ENCODE measurements at places on chromosomes 3 and 15.

GRCh38 chr3:58621086-58621830, 44.1 kb upstream of the FAM107A start:
- no peak for DNase-seq

GRCh38 chr3:88058306-88058580, 562 bp downstream of the CGGBP1 start:
- DNase-seq, result no peak

DNA sequence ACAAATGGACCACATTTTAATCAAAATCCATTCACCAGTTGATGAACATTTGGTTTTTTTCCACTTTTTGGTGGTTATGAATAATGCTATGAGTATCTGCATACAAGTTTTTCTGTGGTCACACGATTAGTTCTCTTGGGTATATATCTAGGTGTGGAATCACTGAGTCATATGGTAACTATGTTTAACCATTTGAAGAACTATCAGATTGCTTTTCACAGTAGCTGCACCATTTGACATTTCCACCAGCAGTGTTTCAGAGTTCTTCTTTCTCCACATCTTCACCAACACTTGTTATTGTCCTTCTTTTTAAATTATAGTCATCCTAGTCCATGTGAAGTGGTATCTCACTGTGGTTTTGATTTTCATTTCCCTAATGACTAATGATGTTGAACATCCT, 33.3 kb upstream of the ATG7 start:
- no peak for DNase-seq

- no peak for DNase-seq
Measured at GRCh38 chr15:92763459-92763858, 107.9 kb upstream of the FAM174B start.

DNA sequence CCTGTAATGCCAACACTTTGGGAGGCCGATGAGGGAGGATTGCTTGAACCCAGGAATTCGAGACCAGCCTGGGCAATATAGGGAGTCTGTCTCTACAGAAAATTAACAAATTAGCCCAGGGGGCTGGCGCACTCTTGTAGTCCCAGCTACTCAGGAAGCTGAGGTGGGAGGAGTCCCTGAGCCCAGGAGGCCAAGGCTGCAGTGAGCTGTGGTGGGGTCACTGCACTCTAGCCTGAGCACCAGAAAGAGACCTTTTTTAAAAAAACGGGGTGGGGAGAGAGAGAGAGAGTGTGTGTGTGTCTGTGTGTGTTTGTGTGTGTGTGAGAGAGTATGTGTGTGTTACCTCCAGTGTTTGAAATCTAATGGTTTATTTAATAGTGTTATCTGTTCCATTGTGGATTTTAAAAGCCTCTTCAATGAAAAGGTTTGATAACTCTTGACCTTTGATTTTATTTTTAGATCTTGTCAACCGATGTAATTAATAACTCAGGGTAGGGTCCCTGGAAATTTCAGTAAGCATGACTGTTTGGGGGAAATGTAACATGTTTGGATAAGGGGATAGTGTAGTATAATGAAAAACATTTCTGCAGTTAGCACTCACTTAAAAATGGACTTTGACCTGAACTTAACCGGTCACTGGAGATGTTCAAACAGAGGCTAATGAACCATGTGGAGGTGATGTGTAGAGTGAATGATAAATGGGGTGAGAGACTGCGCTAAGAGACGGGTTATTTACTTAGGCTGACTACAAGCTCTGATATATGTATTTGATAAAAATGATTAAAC, 29.7 kb downstream of the LRCH3 start:
- no peak for DNase-seq

- no peak for DNase-seq
Measured at GRCh38 chr3:160808838-160809237, 52.8 kb downstream of the PPM1L start.

DNA sequence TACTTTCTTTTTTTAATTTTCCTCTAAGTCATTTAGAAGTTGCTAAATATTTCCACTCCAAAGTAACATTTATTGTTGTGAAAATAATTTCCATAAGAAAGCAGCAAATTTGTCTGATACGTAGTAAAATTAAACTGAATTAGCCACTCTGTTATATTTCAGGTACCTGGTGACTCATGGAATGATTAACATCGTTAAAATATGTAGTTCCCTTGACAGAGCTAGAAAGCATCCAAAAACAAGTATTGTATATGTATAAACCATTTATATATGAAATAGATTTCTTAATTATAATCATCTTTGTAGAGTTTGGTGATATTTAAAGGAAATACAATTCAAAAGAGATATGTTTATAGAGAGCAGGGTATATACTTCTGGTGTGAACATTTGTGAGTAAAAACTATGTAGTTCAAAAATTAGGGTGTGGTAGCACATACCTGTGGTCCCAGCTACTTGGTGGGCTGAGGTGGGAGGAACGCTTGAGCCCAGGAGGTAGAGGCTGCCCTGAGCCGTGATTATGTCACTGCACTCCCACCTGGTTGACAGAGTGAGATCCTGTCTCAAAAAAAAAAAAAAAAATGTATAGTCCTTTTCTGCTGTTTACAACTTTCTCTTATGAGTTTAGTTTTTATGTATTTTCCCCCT, 36.6 kb downstream of the ATP11B start:
- no peak for DNase-seq

- no peak for DNase-seq
Measured at GRCh38 chr15:57865294-57865693, 158.8 kb downstream of the POLR2M start.

DNA sequence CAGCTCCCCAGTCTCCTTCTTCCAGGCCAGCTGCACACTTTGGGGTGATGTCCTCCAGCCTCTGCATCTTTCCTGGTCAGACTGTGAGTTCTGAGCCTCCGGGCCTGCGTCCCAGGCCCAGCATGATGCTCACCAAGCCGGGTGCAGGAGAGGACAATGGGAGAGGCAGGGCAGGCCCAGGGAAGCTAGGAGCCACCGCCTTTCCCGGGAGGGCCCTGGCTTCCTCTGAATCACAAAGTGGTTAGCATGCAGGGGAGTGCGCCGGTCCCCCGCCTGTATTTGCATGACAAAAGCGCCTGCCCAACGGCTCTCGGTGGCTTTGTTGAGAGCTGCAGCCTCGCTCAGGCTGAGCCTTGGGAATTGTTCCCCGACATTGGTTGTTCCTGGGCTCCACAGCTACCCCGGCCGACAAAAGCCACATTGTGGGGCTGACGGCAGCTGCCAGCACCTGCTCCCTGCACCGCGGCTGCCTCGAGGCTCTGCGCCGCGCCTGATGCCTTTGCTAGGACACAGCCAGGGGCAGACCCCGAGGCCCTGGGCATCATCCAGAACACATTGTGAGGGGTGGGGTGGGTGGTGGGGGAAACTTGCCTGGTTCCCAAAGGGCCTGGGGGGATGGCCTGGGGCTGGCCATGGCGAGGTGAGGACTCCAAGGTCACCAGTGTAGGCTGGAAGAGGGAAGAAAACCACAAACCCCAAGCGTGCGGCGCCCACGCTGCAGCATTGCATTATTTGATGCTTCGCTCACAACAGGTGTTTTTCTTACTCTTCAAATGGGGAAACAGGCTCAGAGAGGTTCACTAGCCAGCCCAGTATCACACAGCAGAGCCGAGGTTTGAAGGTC, 20.0 kb upstream of the KLF13 start:
- DNase-seq, result no peak

DNA sequence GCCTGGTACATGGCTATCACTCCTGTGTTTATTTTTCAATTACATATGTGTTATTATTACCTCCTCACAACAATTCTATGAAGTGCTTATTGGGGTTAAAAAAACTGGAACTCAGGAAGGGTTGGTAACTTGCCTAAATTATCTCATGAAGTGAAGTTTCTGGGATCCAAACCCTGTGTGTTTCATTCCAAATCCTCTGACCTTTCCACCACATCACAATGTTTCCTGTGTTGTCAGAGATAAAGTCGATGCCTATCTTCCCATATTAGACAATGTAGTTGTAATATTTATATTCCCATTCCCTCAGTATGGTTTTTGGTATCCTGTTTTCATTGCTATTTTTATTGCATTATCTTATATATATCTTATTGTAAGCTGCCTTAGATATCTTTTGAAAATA, 269.1 kb upstream of the CFAP20DC start:
- no peak for DNase-seq

GRCh38 chr3:180295811-180296210, 259.1 kb upstream of the PEX5L start:
- DNase-seq, result no peak

DNA sequence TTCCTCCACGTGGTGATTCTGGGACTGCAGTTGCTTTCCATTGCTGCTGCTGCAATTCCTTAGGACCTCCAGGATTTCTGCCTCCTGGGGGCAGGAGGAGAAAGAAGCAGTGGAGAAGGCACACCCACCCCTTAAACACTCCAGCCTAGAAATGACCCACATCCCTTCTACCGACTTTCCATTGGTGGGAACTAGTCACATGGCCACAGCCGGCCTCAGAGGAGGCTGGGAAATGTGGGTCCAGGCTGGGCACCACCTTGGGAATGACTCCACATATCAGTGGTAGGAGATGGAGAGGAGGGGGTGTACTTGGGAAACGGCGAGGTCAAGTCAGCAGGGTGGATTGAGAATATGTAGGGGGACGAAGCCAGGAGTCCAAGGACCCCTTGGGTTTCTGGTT, 269.4 kb upstream of the CTDSPL start:
- no peak for DNase-seq

- no peak for DNase-seq
Measured at GRCh38 chr3:48711727-48712126, 5.3 kb downstream of the IP6K2 start.

- DNase-seq, result peak; percentile 37
Measured at GRCh38 chr3:44554626-44555592, at the start of gene ZKSCAN7. ZKSCAN7 (plus strand) TSS chr3:44555193; CDS start chr3:44557048, 1,855 bp downstream.

DNA sequence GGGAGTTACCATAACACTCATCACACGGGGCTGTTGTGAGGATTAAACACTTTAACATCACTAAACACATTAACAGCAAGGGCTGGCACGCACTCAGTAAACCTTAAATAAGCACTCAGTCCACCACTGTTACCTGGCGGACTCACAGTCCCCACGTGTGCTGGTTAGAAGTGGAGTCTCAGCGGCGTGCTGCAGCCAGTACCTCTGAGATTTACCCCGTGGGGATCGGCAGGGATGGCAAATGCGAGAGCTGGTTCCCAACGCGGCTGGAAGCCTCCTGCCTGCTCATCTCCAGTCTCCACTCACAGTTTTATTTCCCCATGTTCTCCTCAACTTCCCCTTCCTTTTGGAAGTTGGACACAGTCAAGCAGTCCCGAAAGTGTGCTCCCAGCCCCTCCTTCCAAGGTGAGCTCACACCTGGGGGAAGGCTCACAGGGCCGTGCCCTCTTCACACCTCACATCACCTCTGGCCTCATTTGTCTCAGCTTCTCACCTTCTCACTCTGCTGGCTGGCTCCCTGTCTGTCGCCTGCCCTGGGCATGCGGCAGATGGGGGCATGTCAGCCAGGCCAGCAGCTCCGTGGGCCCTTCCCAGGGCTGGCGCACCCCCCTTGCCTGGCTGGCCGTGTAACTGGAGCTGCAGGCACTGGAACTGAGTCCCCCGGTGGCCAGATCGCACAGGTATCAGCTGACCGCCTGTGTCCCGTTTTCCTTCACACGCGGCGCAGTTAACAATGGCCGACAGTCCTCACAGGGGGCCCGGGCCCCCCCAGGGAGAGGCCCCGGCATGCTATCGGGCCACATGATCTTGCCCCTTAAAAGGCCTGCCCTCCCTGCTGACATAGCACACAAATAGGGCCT, 87.1 kb downstream of the WNT7A start:
- DNase-seq, result no peak

- DNase-seq, result no peak
Measured at GRCh38 chr3:129688271-129688895, 81.9 kb upstream of the PLXND1 start.

GRCh38 chr3:125310623-125311081, 64.5 kb downstream of the ZNF148 start:
- DNase-seq, result peak; percentile 8

- DNase-seq, result no peak
Measured at GRCh38 chr15:90142216-90143165, 40.2 kb upstream of the IDH2 start.

DNA sequence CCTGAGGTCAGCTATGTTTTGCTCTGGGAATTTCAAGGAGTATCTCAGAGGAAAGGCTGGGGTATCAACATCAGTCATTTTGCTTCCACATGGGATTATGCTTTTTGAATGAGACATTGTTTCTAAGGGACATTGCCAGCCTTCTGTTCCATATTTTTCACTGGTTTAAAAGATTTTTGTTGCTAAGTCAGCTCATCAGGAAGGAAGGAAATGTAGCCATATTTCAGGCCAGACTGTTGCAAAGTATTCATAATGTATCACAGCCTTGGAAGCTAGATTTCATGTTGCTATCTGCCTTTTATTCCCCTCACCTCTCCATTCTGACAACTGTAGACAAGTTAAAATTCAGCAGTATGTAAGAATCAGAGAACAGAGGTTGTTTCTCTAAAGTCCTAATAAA, 61.0 kb upstream of the CHRM5 start:
- DNase-seq, result no peak

GRCh38 chr15:98855067-98855814, 152.4 kb downstream of the PGPEP1L start:
- DNase-seq, result no peak

GRCh38 chr15:97989299-97989698, 28.8 kb downstream of the ARRDC4 start:
- no peak for DNase-seq

DNA sequence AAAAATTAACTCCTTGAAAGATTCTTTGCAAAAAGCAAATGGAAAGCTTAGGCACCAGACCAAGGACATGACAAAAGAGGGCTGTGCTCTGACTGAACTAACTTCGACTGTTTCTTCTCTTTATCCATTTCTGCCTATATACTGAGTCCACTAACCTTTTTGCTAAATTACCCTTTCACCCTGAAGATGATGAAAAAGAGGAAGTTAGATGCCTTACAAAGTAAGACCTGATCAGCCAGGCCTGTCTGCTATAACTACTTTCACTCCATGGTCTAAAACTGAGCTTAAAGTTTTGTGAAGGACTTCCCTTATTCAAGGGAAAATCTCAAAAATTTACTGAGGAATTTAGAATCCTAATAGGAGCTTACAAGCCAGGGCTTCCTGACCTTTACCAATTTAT, 6.2 kb upstream of the IGSF10 start:
- no peak for DNase-seq

GRCh38 chr3:140249188-140249587, 314.2 kb downstream of the CLSTN2 start:
- no peak for DNase-seq

DNA sequence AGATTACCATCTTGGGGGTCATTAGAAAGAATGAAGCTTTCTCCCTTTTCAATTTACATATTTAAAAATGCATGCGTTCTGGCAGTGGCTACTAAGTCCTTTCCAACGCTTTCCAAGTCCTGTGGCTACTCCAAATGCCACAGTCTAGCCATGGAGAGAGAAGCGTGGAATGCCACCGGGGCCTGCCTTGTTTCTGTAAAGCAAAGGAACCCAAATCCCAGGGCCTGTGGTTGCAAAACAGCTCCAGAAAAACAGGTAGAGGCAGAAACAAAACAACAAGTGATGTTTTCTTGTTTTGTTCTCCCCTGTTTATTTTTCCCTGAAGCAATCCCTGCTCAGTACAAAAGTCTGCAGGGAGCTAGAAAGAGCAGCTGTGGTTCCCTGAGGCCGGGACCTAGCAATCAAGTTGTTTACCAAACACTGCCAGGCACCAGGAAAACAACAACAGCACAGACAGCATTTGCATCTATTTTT, 85.5 kb downstream of the FOXP1 start:
- no peak for DNase-seq
